Right hindlimb (tissue), 1 donor: ENCODE measurements at places on chromosomes 2 and 18.

DNA sequence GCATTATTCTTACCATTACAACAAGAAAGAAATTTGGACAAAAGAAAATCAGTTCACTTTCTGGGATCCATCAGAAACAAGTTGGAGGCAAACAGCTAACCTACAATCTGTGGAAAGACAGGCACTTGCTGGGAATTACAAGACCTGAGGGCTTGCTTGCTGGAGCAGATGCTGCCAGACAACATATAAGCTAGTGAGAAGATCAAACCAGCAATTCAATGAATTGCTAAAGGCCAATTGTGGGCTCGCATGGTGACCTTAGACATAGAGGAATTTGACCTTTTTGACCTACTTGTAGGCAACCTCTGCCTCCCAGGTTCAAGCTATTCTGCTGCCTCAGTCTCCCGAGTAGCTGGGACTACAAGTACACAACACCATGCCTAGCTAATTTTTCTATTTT, 921.2 kb upstream of the CNTNAP5 start:
- DNase-seq, result no peak

DNA sequence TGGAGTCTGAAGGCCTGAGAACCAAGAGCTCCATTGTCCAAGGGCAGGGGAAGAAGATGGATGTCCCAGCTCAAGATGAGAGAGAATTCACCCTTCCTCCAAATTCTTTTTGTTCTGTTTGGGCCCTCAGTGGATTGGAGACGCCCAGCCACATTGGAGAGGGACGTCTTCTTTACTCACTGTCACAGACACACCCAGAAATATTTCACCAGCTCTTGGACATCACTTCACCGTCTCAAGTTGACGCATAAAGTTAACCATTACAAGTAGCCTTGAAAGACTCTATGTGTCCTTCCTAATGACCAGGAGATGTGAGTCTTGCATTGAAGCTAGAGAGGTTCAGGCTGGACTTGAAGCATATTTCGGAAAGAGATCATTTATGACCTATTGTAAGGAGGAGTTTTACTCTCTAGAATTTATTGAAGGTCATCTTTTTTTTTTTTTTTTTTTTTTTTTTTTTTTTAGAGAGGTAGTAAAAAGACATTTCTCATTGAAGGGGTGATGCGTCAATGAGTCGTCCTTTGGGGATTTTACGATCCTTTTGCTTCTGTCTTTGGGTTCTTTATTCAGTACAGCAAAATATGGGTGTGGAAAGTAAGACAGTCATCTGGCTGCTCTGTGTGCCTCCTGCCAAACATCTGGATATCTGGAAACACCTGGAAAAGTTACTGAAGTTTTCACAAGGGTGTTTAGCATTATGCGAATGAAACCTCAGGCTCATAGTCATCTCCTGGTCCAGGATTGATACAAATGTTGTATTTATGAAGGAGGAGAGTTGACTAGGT, 118.1 kb downstream of the PRPF40A start:
- DNase-seq, result no peak

DNA sequence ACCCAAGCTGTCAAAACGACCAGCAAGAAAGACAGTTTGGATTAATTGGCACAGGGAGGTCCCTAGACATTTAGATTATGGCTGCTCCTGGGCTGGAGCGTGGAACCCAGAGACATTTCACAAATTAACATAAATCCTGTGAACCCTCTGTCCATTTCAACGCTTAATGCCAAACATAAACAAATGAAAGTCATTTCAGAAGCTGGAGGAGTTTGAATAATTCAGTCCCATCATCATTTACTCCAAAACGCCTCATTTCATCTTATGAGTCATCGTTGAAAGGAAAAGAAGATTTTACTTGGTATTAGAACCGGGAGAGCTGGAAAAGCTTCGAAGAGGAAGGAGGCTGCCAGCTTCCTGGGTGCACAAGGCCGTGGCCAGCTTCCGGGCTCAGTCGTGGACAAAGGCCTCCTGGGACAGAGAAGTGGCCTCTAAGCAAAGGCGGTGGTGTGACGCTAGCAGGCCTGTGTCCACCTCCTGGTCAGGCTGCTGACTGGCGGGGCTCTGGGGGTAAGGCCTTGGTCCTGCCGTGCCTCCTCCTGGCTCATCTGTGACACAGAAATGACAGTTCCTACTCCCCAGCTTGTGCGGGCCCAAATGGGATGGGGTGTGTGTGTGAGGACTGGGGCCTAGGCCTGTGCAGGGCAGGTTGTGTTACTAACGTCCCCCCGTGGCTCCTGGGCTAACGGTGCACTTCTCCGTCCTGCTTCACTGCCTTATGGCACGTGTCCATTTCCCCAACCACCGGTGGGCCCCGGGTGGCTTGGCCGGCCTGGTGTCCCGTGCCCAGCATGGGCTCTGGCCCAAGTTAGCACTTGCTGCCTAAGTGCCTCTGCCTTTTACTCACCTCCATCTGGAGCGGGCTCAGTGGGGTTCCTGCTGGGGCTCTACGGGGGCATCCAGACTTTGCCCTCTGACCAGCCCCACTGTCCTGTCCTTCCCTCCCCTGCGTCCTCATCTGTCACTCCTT, 71.6 kb downstream of the RRM2 start:
- no peak for DNase-seq

DNA sequence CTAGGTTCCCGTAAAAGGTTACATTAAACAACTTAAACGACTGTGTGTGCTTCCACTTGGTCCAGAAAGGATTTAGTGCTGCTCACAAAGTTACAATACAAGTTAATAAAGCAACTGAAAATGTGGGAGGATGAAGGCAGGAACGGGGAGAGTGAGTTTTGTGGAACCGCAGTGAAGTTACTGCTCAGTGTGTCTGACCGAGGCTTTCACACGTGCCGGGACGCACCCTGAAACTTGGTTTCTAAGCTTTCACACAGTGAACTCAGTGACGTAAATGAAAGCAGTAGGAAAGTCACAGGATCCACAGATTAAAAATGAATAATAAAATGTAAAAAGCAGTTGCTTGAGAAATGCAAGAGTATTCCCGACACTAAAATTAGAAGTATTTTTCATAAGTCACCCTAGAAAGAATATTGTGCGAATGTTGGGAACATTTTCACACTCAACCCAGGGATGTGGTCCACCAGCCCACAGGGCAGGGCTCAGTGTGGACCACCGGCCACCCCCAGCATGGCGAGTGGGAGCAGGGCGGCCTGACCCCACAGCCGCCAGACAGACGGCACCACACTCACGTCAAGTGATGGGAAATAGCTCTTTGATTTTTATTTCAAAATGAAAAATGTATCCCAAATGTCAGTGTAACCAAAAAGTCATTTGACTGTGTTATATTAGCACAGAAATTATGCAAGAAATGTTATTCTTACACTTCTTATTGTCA, 32.6 kb upstream of the CHMP1B start:
- DNase-seq, result no peak

- DNase-seq, result no peak
These were observed 22.1 kb downstream of the PKP4 start for GRCh38 chr2:158478816-158479215.

DNA sequence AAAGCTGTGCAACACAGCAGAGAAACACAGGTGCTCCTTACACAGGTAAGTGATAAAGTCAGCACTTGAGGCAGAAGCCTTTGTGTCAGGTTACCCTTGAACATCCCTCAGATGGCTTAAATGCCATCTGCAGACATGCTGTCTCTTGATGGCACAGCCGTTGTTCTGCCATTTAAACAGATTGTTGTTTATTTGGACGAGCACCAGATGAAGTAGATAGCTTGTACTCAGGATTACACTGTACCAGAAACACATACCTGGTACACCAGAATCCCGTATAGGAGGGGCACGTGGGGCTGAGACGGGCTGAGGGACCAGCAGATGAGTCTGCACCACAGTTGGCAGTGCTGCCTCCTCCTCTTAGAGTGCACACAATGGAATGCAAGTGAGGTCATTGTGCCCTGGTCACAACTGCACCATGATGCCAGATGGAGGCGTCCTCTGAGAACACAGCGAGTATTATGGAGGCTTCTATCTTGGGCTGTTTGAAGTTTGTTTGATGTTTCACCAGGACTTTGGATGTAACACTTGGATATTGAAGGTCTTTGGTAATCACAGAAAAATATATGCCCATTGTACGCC, 143.0 kb downstream of the TANC1 start:
- no peak for DNase-seq

- no peak for DNase-seq
These were observed 45.4 kb upstream of the SCN1A start for GRCh38 chr2:166173263-166173662.

DNA sequence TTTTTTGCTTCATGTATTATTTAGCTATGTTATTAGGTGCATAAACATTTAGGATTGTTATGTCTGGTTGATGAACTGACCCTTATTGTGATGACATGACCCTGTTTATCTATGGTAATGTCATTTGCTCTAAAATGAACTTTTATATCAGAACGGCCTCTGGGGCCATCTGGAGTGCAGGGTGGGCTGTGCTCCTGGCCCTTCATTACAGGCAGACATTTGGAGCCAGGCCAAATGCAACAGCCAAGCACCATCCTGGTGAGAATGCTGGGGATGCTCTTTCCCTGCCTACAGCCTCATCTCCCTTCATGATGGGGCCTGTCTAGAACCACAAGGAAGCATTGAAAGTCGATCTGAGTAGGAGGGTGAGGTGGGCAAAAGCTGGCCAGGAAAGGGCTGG, 38.0 kb downstream of the HJURP start:
- peak; percentile 3 for DNase-seq

DNA sequence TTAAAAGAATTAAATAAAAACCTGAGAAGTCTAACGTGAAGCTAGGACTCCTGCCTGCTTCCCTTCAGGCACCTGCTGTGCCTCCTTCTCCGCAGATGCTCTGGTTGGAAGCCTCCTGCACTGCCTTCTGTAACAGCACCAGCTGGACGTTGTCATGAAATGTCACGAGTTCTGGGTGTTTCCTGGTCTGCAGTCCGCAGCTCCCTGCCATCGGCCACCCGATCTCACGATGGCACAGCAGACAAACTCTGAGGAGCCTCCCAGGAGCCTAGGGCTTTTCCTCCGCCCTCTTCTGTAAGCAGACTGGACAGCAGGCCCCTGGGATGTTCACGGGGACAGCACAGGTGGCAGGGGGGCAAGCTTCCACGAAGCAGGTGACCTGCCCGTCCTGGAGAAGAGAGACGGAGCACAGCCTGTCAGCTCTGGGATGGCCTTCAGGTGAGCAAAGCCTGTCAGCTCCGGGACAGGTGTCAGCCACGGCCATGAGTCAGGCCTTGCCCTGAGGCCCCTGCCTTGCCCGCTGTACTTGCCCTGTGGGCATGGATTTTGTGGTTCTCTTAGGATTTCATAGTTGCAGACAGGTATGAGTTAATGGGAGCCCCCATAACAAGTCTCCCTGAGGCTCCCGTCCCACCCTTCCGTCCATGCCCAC, 110.3 kb downstream of the PXDN start:
- DNase-seq, result no peak

GRCh38 chr2:3587432-3587831, 7.5 kb upstream of the COLEC11 start:
- no peak for DNase-seq

- DNase-seq, result no peak
These were observed 15.0 kb upstream of the PAX3 start for GRCh38 chr2:222313816-222314215.

DNA sequence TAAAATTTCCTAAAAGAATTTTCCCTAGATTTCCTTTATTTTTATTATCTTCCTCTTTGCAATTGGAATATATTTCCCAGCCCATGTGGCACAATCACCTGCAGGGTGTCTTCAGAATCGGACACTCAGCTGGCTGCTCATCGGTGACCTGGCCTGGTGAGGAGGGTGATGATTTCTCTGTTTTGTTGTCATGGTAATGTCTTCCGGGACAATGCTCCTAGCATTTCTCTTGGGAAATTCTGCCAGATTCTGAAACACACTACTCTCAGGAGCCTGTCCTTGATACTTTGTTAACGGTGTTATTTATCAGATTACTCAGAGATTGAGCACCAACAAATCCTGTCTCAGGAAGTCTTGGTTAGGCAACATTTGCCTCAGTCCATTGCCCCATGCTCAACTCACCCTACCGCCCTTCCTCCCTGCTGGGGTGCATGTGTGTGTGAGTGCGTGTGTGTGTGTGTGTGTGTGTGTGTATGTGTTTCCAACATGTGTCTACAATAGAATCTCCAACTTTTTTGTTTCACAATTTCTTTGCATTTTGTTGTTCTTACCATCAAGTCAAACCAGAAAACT, 70.3 kb downstream of the MYT1L start:
- no peak for DNase-seq

- DNase-seq, result no peak
These were observed 4.5 kb upstream of the RMDN2 start for GRCh38 chr2:37920570-37920969.

DNA sequence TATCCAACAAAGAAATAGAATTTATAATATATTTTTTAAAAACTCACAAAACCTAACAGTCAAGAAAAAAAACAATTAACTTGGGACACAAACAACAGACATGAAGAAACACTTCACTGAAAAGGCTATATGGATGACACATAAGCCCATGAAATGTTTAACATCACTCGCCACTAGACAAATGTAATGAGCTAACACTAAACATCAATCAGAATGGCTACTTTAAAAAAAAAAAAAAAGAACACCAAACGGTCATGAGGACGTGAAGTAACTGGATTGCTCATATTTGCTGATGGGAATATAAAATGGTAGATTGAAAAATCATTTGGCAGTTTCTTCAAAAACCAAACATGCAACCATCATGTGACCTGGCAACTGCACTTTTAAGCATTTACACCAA, 97.3 kb upstream of the RGPD4 start:
- DNase-seq, result no peak

DNA sequence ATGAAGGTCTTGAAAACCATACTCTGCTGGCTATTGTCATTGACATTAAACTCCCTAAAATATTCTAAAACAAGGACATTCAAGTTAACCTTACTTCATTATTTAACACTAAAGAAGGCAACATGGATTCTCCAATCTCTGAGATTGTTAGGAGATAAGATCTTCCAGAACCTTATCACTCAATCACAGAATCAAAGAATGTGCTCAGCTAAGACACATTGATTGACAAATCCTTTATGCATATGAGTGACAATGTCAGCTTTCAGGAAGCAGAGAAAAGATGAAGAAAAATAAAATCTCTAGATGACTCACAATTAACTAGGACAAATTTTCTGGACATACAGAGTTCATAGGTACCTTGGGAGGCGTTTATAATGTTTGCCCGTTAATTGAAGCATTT, 787.2 kb downstream of the TSN start:
- no peak for DNase-seq

DNA sequence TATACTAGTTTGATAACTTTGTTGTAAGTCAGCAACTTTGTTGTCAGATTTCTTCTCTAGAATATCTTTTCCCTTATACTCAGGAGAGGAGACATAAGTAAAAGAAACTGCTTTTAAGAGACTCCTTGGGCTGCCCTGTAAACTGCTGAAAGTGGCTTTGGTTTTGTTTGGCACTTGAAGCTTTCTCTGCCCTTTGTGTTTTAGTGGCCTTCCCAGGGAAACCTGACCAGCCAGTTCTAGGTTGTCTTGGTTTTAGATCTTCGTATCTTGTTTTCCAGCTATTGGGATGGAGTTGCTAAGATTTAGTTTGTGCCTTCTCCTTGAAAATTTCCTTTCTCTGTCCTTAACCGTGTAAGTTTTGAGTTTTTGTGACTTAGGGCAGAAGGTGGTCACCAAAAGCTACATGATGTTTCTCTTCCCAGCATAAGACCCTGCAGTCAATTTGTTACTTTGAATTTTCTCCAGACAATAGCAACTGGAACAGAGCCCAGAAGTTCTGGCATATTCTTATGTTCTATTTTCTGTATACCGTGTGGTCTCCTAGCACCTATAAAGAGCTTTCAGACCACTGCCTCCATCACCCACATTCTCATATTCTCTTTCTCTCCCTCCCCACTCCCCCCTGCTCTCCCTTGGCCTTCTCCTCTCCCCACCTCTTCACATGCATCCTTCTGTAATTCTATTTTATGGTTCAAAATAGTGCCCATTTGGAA, 81.1 kb downstream of the BOLA3 start:
- DNase-seq, result peak; percentile 36

- DNase-seq, result no peak
These were observed 124.9 kb downstream of the PRELID3A start for GRCh38 chr18:12532661-12533060.
